ENCODE measurements at places on chromosomes 2 and 18.

DNA sequence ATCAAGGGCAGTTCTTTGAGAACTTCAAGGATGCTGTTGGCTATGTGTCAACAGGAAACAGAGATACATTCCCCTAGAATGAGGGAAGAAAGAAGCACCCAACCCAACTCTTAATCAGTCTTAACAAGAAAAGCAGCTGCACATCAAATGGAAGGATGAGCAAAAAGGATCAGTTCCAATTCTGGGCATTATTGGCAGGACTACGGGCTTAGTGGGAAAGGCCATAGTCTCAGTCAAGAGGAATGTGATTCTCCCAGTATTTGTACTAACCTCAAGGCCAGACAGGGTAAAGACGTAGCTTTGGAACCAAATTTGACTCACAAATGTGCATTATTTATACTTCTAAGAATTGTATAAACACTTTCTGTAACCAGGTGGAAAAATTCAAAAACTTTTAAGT, 18.2 kb downstream of the BMP10 start:
- no peak for DNase-seq

GRCh38 chr18:26480897-26481795, 67.2 kb downstream of the KCTD1 start:
- peak; percentile 96 for DNase-seq

DNA sequence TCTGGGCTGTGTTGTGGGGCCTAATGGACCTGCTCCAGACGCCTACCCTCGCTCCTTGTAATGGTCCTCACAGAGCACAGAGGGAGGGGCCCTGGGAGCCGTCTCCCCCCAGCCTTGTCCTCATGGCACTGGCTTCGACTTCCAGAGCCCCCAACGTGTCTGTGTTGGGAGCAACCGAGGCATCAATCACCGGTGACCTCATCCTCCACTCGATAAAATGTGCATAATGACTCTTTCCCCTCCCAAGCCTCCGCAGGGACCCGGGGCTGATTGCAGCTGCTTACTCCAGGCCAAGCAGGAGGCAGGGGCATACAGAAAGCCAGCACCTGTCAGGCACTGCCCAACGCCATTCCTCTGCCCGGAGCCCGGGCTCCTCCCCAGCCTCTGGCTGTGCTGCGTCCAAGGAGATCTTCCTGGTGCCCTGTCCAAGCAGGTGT, 271.7 kb downstream of the NDUFA10 start:
- DNase-seq, result no peak

DNA sequence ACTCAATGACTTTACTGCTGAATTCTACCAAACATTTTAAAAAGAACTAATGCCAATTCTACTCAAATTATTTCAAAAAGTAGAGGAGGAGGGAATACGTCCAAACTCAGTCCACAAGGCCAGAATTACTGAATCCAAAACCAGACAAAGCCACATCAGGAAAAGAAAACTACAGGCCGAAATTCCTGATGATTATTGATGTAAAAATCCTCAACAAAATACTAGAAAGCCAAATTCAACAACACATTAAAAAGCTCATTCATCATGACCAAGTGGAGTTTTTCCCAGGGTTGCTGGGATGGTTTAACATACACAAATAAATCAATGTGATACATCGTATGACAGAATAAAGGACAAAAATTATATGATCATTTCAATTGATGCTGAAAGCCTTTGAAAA, 103.9 kb upstream of the UBE2E3 start:
- no peak for DNase-seq

- no peak for DNase-seq
Observed at GRCh38 chr2:100976061-100976460, 26.0 kb upstream of the RPL31 start.

GRCh38 chr2:4122726-4123125, 419.4 kb downstream of the DCDC2C start:
- DNase-seq, result no peak

- no peak for DNase-seq
Observed at GRCh38 chr2:233544200-233544610, 22.4 kb downstream of the USP40 start.

DNA sequence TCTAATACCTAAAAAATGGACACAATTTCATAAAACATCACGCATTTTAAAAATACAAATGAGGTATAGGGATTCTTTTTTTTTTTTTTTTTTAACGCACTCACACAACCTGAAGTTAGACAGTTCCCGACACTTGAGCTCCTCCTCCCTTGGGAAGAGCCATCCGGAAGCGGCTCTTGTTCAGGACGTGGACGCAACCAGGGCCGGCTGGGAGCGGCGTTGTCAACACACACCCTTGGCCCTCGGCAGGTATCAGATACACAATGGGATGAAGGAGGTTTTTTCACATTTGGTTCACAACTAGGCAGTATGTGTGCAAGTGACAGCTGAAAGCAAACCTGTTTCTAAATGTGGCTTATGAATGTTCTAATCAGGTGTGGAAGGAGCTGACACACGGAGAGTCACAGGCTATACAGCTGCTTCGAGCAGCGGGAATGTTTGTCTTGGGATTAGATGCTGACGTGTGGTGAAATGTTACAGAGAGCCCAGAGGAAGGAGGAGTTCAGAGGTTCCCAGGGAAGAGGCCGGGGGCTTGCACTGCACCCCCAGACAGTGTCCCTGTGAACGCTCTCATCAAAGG, 111.1 kb downstream of the PXDN start:
- no peak for DNase-seq

GRCh38 chr18:61551586-61551985, 218.4 kb downstream of the CDH20 start:
- DNase-seq, result peak; percentile 52

DNA sequence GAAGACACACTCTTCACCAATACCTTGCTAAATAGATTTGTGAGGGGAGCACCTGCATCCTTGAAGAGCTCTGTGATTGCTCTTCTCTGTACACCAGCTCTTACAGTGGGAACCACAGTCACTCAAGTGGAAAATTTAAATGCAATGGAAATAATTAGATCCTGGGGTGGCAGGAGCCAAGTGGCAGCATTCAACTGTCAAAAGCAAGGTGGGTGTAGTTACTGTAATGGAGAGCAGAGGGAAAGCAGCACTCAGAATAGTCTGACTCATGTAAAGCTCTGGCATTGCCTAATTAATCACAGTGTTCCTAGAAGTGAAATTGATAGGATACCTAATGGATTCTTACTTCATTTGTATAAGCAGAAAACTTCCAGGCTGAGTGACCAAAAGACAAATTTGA, 245.8 kb downstream of the KCNE4 start:
- no peak for DNase-seq

DNA sequence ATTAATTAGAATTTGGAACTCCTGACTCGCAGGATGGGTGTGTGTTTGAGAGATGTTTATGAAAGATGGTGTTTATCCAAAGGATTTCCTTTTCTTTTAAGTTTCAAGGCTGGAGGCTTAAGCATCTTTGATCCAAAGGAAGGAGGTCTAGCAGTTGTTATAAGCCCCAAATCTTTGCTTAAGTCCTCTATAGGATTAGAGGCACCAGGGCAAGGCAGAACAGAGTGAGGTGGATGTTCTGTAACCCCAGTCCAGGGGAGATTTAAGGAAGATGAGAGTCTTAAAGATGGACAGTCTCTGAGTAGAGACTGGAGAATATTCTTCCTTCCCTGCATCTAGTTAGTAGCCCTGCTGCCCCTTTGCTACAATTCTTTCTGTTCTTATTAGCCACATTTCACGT, 17.5 kb downstream of the LBH start:
- no peak for DNase-seq

DNA sequence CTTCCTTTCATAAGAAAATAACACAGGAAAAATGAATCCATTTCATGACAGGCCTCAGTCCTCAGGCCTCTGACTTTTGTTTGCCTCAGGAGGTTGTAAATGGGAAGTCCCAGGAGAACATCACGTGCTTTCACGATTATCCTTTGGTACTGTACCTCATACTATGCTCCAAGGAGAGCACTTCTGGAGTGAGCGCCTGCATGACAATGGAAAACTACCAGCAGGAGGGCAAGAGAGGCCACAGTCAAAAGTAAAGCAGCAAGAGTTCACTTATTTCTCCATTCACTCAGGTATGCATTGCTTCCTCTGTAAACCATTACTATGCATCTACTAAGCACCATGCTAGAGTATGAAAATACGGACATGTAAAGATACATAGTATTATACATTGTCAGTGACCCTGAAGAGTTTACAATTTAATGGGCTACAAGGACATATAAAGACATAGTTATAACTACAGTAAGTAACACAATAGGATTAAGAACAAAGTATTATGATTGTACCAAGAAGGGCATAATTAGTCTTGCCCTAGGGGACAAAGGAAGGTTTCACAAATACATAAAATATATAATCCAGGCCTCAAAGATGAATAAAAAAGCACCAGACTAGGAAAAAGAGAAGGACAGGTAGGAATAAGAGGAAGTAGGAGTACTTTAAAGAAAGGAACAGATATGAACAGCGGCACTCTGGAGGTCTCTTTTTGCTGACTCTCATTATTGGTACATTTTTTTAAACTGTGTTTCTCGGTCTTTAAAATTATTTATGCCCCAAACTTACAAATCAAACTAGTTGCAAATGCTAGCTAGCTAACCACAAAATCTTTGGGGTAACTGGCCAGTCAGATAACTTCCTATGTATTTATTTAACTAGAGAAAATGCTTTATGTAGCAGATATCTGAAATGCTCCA, 806.7 kb downstream of the NRXN1 start:
- no peak for DNase-seq

GRCh38 chr2:67281101-67281500, 116.0 kb upstream of the ETAA1 start:
- no peak for DNase-seq

- DNase-seq, result no peak
Observed at GRCh38 chr2:223001797-223002175, 50.2 kb upstream of the KCNE4 start.

- DNase-seq, result no peak
Observed at GRCh38 chr2:161972866-161973265, 101.1 kb downstream of the DPP4 start.

- DNase-seq, result peak; percentile 65
Observed at GRCh38 chr2:11753886-11754699, 7.7 kb downstream of the LPIN1 start.

DNA sequence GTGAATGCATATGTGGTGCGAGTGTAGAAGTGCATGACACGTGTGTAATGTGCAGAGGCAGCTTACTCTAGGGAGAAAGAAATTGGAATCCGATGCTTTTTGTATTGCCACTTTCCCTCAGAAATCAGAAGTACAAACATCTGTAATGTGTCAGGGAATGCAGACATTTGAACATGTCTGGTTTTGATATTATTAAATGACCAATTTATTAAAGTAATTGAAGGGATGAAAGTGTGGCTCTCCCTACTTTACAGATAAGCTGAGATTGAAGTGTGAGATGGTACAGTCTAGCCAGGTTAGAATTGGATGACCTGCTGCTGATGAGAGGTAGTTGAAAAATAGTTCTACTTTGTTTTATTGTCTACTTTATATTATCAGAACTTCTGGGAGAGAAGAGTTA, 74.5 kb upstream of the NT5C1B start:
- DNase-seq, result no peak

DNA sequence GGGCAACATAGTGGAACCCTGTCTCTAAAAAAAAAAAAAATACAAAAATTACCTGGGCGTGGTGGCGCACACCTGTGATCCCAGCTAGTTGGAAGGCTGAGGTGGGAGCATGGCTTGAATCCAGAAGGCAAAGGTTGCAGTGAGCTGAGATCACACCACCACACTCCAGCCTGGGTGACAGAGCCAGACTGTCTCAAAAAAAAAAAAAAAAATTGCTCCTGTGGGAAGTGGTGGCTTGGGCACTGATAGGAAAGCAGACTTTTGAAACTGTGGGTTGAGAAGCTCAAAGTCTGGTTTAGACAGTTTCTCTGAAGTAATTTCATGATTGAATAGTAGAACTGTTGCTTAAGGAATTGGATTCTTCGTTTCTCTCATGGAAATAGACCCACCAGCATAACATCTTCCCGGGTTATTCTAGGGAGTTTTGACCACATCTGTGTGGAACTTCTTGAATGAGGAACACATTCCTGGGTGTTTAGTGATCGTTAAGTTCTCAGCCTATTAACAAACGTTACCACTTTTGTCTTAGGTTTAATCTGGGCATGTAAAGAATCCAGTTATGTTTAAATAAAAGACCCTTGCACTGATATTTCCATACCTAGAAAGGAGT, 33.5 kb downstream of the GRHL1 start:
- DNase-seq, result no peak

- DNase-seq, result no peak
Observed at GRCh38 chr18:47795434-47795814, 135.0 kb downstream of the SMAD2 start.

GRCh38 chr2:78648558-78648957, 376.9 kb upstream of the REG3G start:
- no peak for DNase-seq

DNA sequence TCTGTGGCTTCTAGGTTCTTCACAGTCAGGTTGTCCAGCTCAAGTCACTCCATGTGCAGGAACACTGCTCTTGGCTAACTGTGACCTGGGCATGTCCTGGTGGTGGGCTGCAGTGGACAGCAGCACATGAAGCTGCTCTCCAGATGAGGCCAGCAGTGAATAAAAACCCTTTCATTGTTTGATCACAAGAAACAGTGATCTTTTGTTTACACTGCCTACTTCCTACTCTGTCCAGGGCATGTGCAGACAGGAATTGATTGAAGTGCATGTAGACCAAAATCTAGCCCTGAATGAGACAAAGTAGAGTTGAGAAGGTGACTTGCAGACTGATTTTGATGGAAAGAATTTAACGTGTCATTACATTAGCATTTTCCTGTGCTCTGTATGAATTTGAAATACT, 34.9 kb downstream of the BCL2L11 start:
- no peak for DNase-seq

DNA sequence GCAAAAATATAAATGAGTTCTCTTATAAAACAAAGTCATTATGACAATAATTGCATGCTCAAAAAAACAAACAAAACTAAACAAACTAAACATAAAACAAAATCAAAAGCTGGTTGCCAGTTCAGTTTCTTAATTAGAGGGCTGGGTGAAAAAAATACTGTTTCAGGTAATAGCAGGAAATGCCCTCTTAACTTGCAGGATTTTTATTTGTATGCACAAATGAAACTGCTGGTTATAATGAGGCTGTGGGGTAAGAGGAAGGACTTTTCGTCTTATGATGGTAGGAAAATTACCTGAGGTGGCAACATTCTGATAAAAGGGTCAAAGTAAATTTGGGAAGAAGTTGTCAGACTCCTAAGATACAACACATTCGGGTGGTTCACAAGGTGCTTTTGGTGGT, 21.5 kb upstream of the CDKL4 start:
- DNase-seq, result no peak

- DNase-seq, result no peak
Observed at GRCh38 chr2:149006883-149007543, 31.5 kb upstream of the LYPD6B start.

DNA sequence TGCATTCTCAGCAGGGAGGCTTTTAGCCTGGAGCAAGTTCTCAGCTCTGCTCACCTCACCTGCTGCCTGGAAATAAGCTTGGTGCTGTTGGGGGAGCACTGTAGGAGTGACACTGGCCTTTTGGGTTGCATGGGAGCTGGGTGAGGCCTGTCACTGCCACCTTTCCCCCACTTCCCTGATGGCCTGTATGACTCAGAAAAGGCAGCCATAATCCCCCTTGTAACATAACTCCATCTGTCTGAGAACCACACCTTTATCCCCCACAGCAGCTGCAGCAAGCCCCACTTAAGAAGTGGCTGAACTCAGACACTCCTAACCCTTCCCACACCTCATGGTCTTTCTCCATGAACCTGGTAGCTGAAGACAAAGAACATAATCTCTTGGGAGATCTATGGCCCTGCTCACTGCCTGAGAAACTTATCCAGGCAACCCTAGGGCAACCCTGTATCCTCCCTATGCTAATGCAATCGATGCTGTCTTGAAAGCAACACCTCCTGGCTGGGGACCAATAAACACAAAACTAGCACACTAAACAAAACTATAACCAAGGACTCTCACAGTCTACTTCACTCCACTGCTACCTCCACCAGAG, 258.9 kb upstream of the OSR1 start:
- peak; percentile 87 for DNase-seq
